Pancreas (tissue), 10 donors: ENCODE measurements at places on chromosomes 2 and 18. TPM values are rescaled to one million over a fixed set of nuclear protein-coding genes. Genes with fewer than 3 reads are reported as not detected.

GKN1 gene
- not detected for total RNA-seq

SPHKAP gene
- total RNA-seq: not detected

DNA sequence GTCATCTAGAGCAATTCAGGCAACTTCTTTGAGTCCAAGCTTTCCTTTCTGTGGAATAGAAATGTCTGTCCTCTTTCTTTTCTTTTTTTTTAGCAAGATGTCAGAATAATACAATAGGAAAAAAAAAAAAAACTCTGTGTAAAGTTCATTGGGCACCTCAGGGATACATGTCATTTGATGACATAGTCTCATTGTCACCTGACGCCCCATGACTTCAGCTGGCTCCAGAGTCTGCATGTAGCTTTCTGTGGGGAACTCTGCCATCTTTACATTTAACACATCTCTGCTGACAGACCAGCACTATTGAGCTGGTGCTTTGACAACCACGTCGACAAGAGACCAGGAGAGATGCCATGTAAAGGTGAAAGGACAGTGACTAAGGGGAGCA is 172.5 kb upstream of the KLF7 start:
- H3K27ac ChIP-seq: no peak overlapping the region
- no peak overlapping the region for H3K4me3 ChIP-seq
- no peaks in the 10 kb centered on the region for H3K4me1 ChIP-seq
- no peaks in the 10 kb centered on the region for H3K27me3 ChIP-seq
- H3K36me3 ChIP-seq: no peaks in the 10 kb centered on the region
- DNase-seq: no peak

DNA sequence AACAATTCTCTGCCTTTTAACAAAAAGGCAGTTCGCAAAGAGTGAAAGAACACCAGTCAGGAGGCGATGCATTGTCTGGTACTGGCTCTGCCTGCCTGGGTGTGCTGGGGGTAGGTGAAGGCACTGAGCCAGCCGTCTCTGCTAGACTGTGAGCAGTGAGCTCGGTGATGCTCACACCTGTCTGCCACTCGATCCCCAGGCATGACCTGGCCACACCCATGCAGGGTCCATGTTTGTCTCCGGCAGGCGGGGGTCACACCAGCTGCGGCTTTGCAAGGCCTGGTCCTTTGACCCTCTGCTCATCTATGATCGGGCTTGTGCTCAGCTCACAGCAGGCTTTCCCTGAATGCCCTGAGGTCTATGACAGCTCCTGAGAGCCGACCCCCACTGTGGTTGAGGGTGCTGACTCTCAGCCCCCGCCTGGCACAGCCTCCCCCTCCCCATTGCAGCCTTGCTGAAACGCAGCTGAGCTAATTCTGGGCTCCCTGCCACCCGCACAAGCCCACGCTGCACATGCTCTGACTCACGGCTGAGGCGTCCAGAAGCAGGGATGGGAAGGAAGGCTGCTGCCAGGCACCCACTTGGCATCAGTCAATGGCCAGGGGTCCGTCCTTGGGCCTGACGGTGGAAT is 23.7 kb downstream of the CRACDL start:
- DNase-seq: peak; percentile 82
- H3K27me3 ChIP-seq: no peaks in the 10 kb centered on the region
- H3K36me3 ChIP-seq: no peaks in the 10 kb centered on the region
- no peak overlapping the region for H3K27ac ChIP-seq
- H3K4me1 ChIP-seq: peaks cover 35% of the 10 kb centered on the region

DNA sequence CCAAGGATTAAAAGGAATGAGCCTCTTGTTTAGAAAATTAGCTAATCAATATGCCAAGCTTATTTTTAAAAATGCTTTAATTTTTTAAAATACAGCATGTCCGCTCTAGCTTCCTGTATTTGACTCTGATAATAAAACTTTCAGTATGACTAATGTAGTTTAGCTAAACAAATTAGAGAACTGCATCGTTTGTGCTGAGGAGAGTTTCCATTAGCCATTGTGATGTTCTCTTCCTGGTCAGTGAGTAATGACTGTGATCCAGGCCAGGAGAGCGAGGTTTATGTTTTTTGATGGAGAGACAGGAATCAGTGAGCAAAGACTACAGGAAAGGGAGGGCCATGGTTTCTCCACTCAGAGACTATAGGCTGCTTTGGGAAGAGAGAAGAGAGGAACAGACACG is 237.2 kb upstream of the ETAA1 start:
- no peak overlapping the region for H3K27ac ChIP-seq
- no peak overlapping the region for H3K4me3 ChIP-seq
- H3K36me3 ChIP-seq: no peaks in the 10 kb centered on the region
- H3K27me3 ChIP-seq: no peaks in the 10 kb centered on the region
- H3K4me1 ChIP-seq: peaks cover 4% of the 10 kb centered on the region

GRCh38 chr2:45904946-45905631 is 253.6 kb downstream of the PRKCE start:
- H3K27ac ChIP-seq: no peak overlapping the region
- no peak overlapping the region for H3K4me3 ChIP-seq
- no peak for DNase-seq
- no peaks in the 10 kb centered on the region for H3K27me3 ChIP-seq
- H3K4me1 ChIP-seq: peaks cover 10% of the 10 kb centered on the region

DNA sequence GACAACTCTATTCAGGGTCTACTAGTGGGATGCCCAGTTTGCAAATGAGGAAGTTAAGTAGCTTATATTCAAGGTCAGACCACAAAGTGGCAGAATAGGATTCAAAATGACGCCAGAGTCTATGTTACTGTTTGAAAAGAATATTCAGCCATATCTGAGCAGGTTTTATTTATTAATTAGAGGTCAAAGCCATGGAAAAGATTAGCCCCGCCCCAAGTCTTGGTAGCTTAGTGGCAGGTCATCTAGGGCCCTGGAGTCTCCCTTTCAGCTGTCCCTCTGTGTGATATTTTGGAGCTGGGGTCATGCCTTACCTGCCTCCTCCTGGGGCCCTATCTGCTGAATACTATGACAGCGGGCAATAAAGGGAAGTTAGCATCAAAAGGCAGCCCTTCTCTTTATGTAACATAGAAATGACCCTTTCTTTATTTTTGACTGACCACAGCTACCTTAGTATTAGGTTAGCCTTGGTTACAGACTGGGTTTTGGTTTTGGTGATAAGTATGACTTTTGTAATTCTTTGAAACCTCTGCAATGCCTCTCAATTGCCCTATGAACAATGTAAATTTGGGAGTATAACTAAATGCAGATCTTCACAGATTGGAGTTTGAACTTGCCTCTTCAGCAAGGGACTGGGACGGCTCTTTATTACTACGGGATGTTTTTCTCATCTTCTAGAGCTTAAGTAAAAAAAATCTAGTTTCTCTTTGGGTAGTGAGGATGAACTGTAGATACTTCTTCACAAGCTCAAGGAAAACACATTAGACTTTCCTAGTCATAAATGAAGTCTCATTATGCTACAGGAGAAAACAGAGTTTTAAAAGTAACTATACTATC is 153.0 kb upstream of the ITGA4 start:
- DNase-seq: no peak
- no peaks in the 10 kb centered on the region for H3K4me1 ChIP-seq
- H3K36me3 ChIP-seq: no peaks in the 10 kb centered on the region
- H3K27me3 ChIP-seq: no peaks in the 10 kb centered on the region
- no peak overlapping the region for H3K4me3 ChIP-seq
